ELR (cell line): ENCODE measurements at places on chromosomes 11 and 22.

DNA sequence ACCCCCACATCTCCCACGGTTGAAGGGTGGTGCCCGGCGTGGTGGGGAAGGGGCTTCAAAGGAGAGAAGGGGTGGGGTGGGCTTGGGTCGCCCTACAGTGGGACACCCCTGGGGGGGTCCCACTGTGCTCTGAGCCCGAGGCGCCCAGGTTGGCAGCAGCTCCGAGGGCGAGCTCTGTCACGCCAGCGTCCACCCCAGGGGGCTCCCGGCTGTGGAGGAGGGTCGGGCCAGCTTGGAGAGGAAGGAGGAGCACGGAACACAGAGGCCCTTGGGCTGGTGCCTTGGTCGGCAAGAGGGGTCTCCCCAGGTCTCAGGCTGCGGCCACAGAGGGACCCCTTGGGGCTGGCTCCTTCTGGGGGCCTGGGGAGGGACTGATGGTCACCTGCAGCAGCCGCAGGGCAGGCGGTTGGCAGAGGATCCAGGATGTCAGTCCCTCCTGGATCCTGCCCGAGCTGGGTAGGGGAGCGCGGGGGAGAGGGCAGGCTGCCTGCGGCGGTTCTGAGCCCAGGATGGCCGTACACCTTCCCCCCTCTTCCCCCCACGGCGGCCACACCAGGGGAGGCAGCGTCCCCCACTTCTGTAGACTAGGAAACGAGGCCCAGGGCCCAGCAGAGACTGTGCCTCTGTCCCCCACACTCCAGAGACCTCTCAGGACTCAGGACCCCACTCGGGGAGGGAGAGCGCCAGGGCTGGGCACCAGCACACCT is 788 bp downstream of the MUC6 start:
- DNase-seq, result no peak

GRCh38 chr22:22203048-22203971 is 41.3 kb upstream of the VPREB1 start:
- no peak for DNase-seq

- DNase-seq, result no peak
Measured at GRCh38 chr11:130510407-130511006, 62.1 kb downstream of the ADAMTS15 start.

DNA sequence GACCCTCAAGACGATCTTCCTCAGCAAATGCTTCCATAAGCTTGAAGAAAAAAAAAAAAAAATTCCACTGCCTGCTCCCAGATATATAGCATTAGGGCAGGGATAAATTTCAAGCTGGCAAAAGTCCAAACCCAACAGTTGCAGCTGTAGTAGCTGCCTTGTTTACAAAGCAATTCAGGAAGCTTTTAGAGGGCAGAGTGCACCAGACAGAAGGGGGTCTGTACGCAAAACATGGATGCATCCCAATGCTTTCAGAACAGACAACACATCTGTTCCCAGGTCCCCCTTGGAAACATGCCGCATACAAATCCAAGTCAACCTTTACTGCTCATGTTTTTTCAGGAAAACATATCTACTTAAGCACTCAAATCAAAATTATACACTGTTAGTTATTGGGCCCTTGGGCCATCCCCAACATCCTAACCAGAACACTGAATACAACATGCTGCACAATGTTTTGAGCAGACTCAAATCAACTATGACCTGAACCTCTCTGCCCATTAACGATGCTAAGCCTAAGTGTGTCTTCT is 94.5 kb downstream of the CADM1 start:
- no peak for DNase-seq

DNA sequence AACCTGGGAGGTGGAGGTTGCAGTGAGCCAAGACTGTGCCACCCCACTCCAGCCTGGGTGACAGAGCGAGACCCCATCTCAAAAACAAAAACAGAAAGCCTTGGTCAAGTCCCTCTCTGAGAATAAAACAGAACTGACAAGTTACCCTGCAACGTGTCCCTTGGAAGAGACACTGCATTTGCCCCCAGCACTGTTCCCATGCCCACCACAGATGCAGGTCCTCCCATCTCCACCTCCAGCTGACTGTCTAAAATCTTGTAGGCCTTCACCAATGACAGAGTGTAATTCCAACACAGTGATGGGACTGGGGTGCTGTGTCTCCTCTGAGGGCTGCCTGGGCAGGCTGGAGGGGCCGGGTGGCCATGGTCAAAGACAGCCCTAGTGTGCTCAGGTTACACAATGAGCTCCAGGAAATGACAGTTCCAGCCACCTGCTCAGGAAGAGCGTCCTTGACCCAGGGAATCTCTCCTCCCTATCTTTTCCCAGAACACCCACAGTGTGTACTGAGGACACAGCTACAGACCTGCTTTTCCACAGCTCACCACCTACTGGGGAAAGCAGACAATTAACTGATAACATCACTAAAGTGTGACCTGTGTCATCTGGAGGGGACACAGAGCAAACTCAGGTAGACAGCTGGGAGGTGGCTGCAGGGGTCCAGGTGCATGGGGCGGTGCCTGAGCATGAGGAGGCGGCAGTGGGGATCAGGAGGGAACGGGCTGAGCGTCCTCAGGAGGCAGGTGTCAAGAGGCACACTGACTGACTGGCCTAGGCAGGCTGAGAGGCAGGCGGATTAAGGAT is 56.4 kb downstream of the ARFGAP3 start:
- no peak for DNase-seq

- DNase-seq, result peak; percentile 49
Measured at GRCh38 chr11:119759324-119759723, 30.3 kb upstream of the NECTIN1 start.
